ENCODE measurements at places on chromosomes 2 and 18. TPM values are rescaled to one million over a fixed set of nuclear protein-coding genes. Genes with fewer than 3 reads are reported as not detected.

The HNMT gene
- 2.6 TPM for polyA plus RNA-seq

The BCL2 gene
- polyA plus RNA-seq, result 8.0 TPM

The HOXD3 gene
- polyA plus RNA-seq, result 1.2 TPM

The YPEL5 gene
- 36.9 TPM for polyA plus RNA-seq

The SULT1C2 gene
- not detected for polyA plus RNA-seq

The SP140L gene
- polyA plus RNA-seq, result 0.70 TPM

The DSG4 gene
- not detected for polyA plus RNA-seq

The COL5A2 gene
- polyA plus RNA-seq, result 5.1 TPM

The NR4A2 gene
- polyA plus RNA-seq, result 4.3 TPM

The OR6B2 gene
- not detected for polyA plus RNA-seq

The RALB gene
- polyA plus RNA-seq, result 34.2 TPM
